Right cardiac atrium (tissue), 5 donors: ENCODE measurements at places on chromosomes 2 and 18. TPM values are rescaled to one million over a fixed set of nuclear protein-coding genes. Genes with fewer than 3 reads are reported as not detected.

Gene MYO7B
- 0.29 TPM for total RNA-seq

Gene TLX2
- total RNA-seq, result not detected

Gene SCG2
- total RNA-seq, result 0.15 TPM

Gene RIT2
- not detected for total RNA-seq

Gene DNAJC5G
- 1.5 TPM for total RNA-seq

Gene AGAP1
- total RNA-seq, result 22.6 TPM

Gene ASPRV1
- total RNA-seq, result 1.2 TPM

Gene NAT8
- total RNA-seq, result not detected

Gene SERPINB11
- total RNA-seq, result not detected

Gene CCDC178
- 0.14 TPM for total RNA-seq

Gene SLC9A4
- not detected for total RNA-seq

Gene UGT1A4
- total RNA-seq, result not detected

Gene ANKRD62
- total RNA-seq, result not detected

Gene CHRNA1
- total RNA-seq, result 0.57 TPM

Gene RFTN2
- total RNA-seq, result 3.0 TPM

Gene UCN
- 1.2 TPM for total RNA-seq

Gene PSMA8
- total RNA-seq, result not detected

Gene TUBB8B
- not detected for total RNA-seq

Gene ASB18
- total RNA-seq, result 5.3 TPM

Gene MYO3B
- not detected for total RNA-seq

Gene SLC5A7
- total RNA-seq, result not detected
